Non-pigmented ciliary epithelial cell (primary cell): ENCODE measurements at places on chromosomes 4 and X.

- DNase-seq: no peak
Observed at GRCh38 chr4:36088542-36088941, 155.8 kb downstream of the ARAP2 start.

GRCh38 chr4:55110131-55110530 lies 15.3 kb downstream of the KDR start:
- DNase-seq: no peak

DNA sequence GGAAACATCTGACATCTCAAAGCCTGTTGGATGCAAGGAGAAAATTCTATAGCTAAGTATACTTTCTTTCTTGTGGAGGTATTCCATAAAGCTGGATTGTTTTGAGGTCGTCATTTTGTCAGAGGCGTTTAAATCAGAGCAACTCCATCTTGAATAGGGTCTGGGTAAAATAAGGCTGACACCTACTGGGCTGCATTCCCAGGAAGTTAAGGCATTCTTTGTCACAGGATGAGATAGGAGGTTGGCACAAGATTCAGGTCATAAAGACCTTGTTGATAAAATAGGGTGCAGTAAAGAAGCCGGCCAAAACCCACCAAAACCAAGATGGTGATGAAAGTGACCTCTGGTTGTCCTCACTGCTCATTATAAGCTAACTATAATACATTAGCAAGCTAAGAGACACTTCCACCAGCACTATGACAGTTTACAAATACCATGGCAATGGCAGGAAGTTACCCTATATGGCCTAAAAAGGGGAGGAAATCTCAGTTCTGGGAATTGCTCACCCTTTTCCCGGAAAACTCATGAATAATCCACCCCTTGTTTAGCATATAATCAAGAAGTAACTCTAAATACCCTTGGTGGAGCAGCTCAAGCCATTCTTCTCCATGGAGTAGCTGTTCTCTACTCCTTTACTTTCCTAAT lies 11.9 kb downstream of the HSD17B13 start:
- no peak for DNase-seq

DNA sequence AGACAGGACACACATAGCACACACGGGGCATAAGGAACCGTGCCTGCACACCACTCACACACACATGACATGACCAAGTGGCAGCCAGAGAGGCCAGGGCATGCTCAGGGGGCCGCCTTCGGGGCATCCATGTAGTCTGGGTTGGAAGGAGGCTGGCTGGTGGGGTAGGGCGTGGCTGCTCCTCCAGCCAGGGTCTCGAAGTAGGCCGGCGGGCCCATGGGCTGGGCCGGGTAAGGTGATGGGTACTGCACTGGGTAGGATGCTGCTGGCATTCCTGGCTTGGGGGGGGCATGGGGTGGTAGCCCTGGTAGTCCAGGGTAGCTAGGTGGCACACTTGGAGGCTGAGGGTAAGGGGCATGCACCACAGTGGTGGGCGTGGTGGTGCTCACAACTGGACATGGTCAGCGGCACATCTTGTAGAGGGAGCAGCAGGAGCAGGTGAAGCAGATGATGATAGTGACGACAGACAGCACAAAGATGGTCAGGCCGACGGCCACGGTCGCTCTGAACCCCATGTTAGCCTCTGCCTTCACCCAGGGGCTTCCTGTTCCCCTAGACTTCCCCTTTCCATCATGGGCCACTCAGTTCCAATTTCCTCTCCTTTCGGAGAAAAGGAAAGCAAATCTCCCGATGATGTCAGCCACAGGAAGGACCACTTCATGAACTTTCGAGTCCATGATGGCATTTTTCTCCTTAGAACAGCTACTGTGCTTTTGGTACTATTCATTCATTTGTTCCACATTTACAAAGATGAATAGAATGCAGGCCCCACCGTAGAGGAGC lies 10.9 kb upstream of the DDX3X start:
- DNase-seq: no peak

DNA sequence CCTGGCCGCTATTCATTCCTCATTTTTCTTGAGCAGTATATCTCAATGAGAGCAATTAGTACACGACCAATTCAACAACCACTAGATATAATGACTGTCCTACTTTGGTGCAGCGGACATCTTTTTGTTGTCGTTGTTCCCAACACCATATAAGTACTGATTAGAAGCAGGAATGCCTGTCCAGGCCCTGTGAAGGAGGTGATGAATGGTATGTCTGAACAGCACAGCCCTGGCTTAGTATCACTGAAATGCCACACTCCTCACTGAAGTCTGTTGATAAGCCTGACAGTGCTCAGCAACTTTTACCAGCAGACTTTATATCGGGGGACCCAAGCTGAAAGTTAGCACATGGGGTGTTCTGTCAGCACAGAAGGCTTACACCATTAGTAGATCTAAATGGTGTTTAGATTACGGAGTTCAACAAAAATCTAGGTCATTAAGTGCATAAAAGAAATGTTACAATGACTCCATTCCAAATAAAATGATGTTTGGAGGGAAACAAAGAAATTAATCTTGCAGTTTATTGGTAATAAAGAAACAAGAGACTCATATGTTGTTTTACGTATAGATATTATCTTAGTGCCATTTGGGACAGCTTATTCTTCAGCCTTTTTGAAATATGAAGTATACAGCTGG lies 228.3 kb upstream of the TTC29 start:
- no peak for DNase-seq
